ENCODE measurements at places on chromosomes 4 and X.

DNA sequence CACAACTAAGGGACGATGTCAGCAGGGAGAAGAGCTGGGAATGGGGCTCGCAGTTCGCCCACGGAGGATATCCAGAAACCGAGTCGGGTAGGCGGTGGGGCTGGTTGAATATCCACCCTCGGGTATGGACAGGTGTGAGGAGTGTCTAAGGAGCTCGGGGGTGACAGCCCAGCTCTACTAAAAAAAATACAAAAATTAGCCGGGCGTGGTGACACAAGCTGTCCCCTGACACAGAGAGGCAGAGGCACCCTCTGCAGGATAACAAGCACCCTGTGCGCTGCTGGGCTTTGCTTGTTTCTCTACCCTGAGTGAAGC lies 12.2 kb upstream of the ASMTL start:
- no peak for DNase-seq

DNA sequence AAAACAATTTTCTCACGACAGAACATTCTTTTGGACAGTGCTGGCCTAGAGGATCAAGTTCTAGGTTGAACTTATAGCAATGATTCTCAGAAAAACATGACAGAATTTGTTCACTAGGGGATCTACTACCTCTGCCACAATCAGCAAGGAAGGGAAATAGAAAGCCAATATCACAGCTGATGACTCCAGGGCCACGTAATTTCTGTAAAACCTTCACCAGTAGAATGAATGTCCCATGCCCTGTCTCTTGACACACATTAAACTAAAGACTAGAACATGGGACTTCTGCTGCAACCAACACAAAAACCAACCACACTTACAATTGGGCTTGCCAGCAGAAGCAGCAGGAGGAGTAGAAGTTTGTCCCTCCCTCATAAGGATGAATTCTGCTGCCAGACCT lies 86.0 kb upstream of the NPFFR2 start:
- no peak for DNase-seq

DNA sequence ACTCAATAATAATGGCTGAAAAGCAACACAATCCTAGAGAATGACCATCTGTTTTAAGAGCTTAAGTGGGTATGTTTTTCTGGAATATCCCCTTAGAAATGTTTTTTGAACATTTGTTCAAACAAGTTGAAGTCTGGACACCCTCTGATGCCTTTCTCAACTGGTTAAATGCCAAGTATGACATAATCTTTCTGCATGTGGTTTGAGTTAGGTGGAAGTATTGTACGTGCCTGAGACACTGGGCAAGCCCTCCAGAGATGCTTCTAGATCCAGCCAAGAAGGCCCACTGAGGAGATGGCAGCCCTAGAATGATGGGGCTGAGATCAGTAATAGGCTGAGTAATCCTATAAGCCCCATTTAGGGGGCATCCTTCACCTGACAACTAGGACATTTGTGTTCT lies 493.1 kb downstream of the MAGEE1 start:
- no peak for DNase-seq

DNA sequence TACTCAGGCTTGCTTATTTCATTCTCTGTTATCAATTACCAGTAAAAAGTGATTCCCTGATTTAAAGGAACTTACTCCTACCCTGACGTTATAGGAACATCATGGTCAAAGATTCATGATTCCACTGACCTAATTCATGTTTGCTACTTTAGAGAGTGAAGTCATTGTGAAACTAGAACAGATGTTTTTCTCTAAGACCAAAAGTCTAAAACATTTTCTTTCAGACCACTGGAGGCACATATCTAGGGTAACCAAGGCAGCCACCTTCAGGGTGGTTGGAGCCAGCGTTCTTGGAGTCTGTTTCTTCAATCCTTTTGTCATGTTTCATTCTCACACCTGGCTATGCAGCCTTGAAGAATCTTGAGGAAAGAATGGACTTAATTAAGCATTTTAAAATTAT lies 77.8 kb downstream of the GALNTL6 start:
- no peak for DNase-seq

GRCh38 chr4:173211222-173211621 lies 42.6 kb downstream of the GALNT7 start:
- no peak for DNase-seq

- DNase-seq, result no peak
Observed at GRCh38 chr4:138223231-138223910, 18.8 kb downstream of the SLC7A11 start.

DNA sequence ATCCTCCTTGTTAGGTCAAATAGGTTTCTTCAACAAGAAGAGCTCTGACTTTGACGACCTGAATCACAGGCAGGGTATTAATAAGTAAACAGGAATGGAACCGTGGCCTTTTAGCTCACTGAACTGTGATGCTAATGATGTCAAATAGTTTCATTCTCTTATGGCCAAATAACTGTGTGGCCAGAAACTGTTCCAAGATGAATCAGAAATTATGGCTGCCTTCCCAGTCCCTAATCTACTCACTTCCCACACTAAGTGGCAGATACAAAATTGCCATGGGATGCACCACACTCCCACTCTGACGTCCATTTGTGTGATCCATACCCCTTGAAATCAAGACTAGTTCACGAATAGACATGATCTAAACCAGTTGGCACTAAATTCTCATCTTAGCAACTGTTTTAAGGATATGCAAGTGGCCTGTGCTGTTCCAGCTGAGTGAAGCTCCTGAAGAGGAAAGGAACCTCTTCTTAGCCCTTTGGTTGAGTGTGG lies 455.4 kb downstream of the IL15 start:
- no peak for DNase-seq

DNA sequence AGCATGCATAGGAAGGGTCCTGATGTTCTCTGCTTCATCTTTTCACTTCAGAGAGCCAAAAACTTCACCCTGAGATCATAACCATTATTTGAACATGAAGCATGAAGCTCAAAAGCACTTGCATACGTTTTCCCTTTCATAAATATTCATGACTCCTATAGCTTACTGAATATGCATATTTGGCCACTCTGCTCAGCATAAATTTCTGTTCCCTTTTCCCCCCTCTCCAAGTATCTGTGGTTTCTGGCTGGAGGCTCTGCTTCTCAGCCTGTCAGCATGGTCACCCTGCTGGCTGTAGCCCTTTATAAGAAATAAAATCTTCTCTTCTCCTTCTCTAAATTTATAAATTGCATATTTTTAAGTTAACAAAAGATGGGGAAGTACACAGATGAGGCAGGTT lies 384.7 kb upstream of the AGA start:
- no peak for DNase-seq

GRCh38 chrX:134840370-134840769 lies 150.4 kb upstream of the SMIM10 start:
- no peak for DNase-seq

- DNase-seq, result no peak
Observed at GRCh38 chrX:10095246-10095645, 61.5 kb upstream of the CLCN4 start.

GRCh38 chr4:105189855-105190650 lies 43.4 kb downstream of the TET2 start:
- no peak for DNase-seq

GRCh38 chr4:170080496-170080895 lies 9.3 kb downstream of the AADAT start:
- DNase-seq, result no peak

DNA sequence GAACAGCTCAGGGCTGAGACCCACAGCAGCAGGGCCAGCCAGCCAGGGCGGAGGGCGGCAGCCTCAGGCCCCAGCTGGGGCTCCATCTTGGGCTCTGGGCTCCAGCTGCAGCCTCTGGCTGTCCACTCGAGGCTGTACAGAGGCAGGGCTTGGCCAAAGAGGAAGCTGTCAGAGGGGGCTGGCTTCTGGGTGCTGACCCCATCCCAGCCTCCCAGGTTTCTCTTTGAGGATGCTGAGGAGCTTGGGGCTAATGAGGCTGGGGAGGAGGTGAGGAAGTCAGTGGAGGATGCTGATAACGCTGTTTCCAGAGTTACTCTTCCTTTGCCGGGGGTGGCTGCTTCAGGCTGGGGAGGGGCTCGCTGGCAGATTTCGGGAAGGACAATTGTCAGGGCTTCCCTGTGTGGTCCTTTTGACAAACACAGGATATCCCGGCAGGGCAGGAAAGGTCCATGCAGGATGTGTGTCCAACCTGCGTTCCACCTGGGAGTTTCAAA lies at the start of gene DIPK2B:
Gene DIPK2B (minus strand): TSS at position 136 of the 494 bp plus-strand sequence. CDS start 50 bp downstream, at position 86.
- no peak for DNase-seq

DNA sequence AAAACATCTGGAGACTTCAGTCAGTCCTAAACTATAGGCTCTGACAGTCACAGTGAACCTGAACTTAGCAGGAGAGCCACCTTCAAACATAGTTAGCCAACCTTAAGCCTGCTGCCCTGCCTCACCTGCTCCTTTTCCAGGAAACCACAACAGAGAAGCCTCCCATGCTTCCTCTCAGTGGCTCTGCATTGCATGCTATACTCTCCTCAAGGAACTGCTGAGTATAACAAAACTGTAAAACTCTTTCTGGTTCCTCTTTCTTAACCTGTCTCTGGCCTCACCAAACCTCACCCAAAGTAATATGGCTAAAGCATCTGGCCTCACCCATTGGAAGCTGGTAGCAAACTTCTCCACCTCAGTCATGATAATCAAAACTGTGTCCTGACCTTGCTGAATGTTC lies 122.1 kb downstream of the ANKRD50 start:
- no peak for DNase-seq

GRCh38 chr4:68021185-68021584 lies 57.9 kb upstream of the TMPRSS11A start:
- no peak for DNase-seq

DNA sequence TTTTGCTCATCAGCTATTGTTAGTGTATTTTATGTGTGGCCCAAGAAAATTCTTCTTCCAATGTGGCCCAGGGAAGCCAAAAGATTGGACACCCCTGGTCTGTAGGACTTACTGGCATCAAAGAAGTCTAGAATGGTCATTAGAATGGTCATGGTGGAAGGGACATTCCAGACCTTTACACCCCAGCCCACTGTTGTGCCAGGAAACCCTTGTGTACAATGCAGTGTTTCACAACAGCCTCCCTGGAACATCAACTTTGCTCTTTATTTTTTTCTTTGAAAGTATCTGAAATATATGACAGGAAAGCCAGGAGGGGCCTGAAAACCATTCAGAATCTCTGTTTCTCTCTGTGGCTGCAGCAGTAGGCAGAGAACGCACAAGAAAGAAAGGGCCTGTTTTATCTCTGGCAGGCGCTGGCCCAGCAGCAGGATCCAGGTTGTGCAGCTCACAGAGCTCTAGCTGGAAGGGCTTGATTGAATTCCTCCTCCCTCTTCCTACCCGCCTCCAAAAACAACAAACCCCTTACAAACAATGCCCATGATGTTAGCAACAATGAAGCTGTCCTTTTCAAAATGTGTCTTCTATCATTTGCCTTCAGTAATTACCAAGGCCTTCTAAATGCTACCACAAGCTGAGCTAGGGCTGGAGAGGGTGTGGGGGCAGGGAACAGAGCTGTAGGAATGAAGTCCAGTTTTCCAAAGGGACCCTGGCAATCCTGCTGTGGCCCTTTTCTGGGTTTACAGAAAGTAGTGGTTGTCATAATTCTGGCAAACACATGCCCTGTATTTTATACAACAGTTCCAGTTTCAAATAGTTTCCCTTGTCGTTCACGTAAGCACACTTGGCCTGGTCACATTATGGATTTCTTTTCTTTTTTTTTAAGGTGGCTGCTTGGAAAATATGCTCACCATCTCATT lies 32.3 kb upstream of the TFDP3 start:
- DNase-seq, result no peak

GRCh38 chr4:53960843-53961242 lies 103.6 kb downstream of the CHIC2 start:
- no peak for DNase-seq

DNA sequence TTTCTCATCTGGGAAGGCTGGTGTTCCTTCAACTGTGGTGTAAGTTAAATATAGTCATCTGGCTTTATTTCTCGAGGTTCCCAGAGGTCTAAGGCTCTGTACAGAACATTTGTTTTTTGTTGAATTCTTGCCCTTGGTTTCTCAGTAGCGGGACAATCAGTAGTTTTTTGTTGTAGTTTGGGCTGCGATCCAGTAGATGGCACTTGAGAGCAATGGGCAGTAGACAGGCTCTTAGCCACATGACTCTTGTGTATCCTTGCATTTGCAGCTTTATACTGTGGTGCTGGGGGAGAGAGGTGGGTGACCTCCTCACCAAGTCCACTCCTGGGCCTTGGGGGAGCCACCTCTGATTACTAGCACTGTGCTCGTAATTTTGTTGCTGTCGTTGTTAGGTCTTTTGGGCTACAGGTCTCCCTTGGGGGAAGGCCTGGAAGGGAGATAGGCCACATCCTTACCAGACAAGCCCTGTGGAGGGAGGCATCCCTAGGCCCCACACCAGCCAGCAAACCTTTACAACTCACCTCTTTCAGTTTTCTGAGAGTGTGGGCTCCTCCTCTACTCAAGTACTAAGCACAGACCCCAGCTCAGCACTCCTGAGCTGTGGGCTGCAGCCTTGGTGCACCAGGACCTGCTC lies 8.1 kb downstream of the ETDB start:
- peak; percentile 58 for DNase-seq

- DNase-seq, result no peak
Observed at GRCh38 chr4:76947369-76947768, 2.2 kb upstream of the SEPTIN11 start.

- no peak for DNase-seq
Observed at GRCh38 chr4:141329174-141329569, 108.5 kb downstream of the ZNF330 start.

GRCh38 chr4:29336861-29337260 lies 1383.3 kb upstream of the PCDH7 start:
- no peak for DNase-seq

DNA sequence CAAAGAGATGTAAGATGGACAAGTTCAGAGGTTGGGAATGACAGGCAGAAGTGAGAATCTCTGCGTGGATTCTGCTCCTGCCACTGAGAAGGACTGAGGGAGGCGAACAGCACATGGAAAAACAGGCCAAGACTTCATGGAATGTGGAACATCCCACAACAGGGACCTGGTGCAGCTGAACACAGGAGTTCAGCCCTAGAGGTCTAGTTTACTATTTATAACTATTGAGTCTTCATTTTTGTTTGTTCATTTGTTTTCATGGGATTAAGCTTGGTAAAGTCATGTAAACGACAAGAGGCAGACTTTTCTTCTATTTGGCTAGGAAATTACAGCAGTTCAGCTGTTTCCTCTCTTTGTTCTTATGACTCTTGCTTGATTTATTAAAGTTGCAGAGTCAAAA lies 234.5 kb downstream of the MAML3 start:
- no peak for DNase-seq

DNA sequence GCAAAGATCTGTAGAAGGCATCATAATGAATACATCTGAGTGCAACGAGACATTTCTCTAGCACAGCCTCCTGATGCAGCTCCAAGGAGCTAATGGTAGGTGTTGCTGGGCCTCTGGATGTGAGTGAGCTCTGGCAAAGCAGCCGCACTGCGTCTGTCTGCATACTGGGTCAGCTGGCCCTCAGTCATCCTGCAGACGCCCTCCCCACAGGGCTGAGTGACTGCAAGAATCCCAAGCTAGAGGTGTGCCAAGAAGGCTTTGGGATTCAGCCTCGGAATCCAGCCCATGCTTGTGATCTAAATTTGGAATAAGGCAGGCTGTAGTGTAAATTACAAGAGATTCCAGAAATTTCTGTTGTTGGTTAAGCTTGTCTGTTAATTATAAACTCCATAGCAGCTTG lies 18.5 kb downstream of the HERC3 start:
- DNase-seq, result no peak
